ENCODE measurements at places on chromosomes 1 and 21. TPM values are rescaled to one million over a fixed set of nuclear protein-coding genes. Genes with fewer than 3 reads are reported as not detected.

DNA sequence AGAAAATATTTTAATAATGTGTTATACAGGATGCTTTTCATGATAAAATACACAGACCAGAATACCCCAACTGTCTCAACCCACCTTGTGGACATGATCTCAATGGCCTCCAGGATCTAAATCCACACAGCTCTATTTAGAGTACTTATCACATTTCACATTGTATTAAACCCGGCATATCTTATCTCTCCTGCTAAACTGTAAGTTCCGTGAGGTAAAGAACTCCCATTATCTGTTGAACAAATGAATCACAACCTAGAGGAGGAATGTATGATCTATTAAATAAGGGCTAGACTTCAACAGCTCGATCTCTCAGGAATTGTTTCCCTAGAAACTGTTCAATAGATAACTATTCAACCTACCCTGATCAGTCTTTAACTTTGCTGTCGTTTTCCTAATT, 6.9 kb downstream of the ETV3 start:
- no peaks in the 10 kb centered on the region for H3K27me3 ChIP-seq
- no peak overlapping the region for H3K27ac ChIP-seq
- peaks cover 11% of the 10 kb centered on the region for H3K4me1 ChIP-seq
- H3K36me3 ChIP-seq = peaks cover 63% of the 10 kb centered on the region

DNA sequence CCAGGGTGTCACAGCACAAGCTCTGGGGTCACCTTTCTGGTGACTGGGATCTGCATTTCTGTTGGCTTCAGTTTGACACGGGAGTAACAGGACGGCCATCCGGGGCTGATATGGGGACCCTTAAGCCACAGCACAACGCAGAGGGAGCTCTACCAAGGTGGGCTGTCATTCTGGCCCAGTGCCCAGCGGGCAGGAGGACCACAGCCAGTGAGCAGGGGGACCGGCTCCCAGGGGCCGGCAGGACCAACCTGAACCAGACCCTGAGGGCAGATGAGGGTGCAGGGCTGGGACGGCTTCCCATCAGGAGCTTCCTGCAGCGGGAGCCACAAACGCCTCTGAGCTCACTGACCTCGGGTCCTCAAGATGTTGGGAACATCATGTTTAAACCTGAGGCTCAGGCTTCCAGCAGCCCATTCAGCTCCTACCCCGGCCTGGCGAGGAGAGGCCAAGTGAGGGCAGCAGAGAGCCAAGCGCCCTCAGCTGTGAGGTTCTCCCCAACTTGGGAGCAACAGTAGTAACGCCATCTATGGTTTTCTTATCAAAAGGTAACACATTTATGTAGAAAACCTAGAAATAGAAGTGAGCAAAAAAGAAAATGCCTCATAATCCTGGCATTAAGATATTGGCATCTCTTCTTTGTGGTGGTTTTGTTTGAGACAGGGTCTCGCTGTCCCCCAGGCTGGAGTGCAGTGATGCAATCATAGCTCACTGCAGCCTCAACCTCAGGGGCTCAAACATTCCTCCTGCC, 26.8 kb downstream of the TMEM201 start:
- no peaks in the 10 kb centered on the region for H3K27me3 ChIP-seq
- no peaks in the 10 kb centered on the region for H3K4me1 ChIP-seq
- peak; percentile 40 for DNase-seq
- H3K4me3 ChIP-seq = no peak overlapping the region
- H3K27ac ChIP-seq = no peak overlapping the region

DNA sequence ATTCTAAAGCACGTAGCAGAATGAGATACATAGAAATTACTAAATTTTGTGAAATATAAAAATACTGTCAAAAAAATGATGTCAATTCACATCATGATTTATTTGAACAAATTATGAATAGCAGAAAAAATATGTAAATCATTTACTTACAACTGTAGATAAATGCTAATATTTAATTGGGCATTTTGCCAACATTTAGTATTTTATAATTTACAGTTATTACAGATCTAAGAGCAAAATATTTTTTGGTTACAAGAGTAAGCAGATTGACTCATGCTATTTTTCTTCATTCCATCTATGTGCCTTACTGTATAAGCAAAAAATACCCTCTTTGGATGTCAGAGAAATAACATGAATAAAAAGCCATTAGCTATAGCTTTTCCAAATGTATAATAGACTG, 282.3 kb upstream of the RGS18 start:
- no peaks in the 10 kb centered on the region for H3K27me3 ChIP-seq
- no peak overlapping the region for H3K27ac ChIP-seq
- DNase-seq = no peak
- no peaks in the 10 kb centered on the region for H3K36me3 ChIP-seq
- H3K4me3 ChIP-seq = no peak overlapping the region
- no peaks in the 10 kb centered on the region for H3K4me1 ChIP-seq

DNA sequence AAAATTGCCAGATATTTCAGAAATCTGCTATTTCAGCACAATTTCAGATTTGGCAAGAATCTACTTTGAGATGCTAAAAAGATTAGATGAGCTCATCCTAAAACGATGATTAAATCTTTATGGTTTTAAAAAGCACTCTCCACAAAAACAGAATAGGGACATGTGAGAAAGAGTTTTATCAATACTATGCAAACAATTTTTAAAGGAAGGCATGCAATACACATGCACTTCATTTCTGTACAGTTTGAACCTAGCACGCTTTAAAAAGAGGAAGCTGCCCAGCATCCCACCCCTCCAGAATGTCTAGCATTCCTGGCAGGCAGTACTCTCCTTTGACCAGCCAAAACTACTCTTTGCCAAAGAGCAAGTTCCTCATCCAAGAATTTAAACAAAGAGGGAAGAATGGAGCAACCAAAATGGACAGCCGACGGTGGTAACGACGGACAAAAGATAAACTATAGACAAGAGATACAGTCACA, 1.3 kb downstream of the ARHGAP29 start:
- no peak overlapping the region for H3K4me3 ChIP-seq
- no peaks in the 10 kb centered on the region for H3K27me3 ChIP-seq
- no peaks in the 10 kb centered on the region for H3K36me3 ChIP-seq
- DNase-seq = peak; percentile 32
- H3K4me1 ChIP-seq = peaks cover 29% of the 10 kb centered on the region
- peak overlapping the region; percentile 90 for H3K27ac ChIP-seq

DNA sequence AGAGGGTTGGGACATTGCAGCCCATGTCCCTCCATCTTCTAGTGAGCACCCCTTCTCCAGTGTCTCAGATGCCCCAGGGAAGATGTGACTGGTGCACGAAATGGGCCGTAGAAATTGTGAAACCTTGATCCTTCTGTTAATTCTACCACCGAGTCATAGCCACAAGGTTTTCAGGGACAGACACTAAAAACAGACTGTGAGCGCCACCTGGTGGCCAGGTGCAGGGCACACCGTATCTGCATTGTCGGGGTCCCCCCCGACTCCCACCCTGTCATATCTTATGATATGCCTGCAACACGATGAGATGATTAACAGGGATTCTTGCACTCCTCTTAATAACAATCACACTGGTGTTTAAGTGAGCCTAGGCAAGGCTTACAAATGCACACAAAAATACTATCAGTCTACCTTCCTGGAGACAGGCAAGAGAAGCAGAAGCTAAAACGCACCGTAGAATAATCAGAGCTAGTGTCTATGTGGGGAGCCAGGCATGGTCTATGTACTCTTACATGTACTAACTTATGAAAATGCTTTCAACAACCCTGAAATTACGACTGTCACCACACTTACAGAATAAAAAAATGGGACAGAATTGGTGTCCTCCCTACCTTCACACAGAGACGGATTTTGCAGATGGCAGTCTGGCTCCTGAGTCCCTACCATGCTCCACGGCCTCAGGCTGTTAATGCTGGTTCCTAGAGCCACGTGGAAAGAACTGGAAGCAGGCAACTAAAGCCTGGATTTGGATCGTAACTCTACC, 57.9 kb downstream of the FHAD1 start:
- no peak overlapping the region for H3K27ac ChIP-seq
- H3K36me3 ChIP-seq = no peaks in the 10 kb centered on the region
- H3K27me3 ChIP-seq = no peaks in the 10 kb centered on the region
- no peaks in the 10 kb centered on the region for H3K4me1 ChIP-seq

DNA sequence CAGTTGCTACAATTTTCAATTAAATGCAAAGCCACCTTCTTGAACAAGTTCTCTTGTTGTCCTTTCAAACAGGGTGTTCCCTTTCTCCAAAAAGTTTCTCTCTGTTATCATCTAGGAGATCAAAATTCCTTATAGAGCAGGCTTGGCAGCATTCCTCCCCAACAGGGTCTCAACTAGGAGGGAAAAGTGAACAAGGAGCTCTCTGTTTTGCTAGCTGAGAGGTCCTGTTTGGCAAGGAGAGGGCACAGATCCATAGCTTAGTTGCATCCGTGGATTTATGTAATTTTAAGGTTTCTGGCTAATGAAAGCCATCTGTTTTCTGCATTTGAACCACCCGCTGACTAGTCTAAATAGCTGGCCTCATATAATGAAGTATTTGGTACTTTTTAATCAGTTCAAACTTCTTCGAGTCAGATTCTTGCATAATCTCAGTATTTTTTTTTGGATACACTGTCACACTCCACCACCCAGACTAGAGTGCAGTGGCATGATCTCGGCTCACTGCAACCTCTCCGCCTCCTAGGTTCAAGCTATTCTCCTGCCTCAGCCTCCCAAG, 54.0 kb downstream of the APP start:
- H3K27me3 ChIP-seq = no peaks in the 10 kb centered on the region
- H3K4me1 ChIP-seq = peaks cover 52% of the 10 kb centered on the region
- peak; percentile 70 for DNase-seq
- no peaks in the 10 kb centered on the region for H3K36me3 ChIP-seq
- H3K4me3 ChIP-seq = no peak overlapping the region

DNA sequence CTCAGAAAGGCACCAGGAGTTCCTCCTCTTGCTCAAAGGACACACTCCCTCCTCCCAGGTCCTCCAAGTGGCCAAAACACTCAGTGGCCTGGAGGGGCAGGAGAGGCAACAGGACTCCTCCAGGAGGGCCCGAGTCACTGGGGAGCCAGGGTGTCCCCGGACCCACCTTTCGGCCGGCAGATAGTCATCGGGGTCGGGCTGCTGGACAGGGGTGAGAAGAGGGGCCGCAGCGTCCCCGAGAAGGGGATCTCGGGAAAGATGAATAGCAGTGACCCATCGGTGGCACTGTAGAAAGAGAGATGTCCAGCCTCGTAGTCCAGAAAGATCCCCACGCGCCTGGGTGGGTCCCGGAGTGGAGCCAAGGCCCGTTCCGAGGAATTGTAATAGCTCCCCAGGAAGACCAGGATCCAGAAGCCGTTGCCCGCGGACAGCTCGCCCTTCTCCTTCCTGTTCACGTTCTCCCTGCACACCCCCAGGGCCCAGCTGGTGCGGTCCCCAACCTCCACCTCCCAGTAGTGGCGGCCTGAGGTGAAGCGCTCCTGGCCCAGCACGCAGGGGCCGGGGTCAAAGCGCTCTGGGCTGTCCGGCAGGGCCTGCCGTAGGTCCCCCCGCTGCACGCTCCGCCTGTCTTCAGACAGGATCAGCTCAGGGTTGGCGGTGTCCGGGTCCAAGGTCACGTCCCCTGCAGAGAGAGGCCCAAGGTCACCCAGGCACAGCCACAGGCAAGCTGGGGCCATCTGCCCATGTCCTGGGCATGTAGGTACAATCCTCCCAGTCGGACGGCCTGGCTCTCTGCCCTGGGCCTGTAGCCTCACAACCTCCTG, 11.9 kb downstream of the TRIM11 start:
- no peaks in the 10 kb centered on the region for H3K4me1 ChIP-seq
- DNase-seq = peak; percentile 1
- no peak overlapping the region for H3K27ac ChIP-seq
- no peak overlapping the region for H3K4me3 ChIP-seq

CD1C gene
- total RNA-seq = not detected

OR2AK2 gene
- 0.67 TPM for total RNA-seq

GRCh38 chr1:23902321-23903278, 10.6 kb downstream of the CNR2 start:
- H3K4me3 ChIP-seq = peak overlapping the region; percentile 12
- H3K27me3 ChIP-seq = no peaks in the 10 kb centered on the region
- no peak overlapping the region for H3K27ac ChIP-seq
- peaks cover 5% of the 10 kb centered on the region for H3K4me1 ChIP-seq
- DNase-seq = peak; percentile 31
- no peaks in the 10 kb centered on the region for H3K36me3 ChIP-seq

GRCh38 chr1:46036894-46037839, 95.3 kb downstream of the PIK3R3 start:
- DNase-seq = peak; percentile 89
- no peaks in the 10 kb centered on the region for H3K27me3 ChIP-seq
- no peak overlapping the region for H3K4me3 ChIP-seq

DNA sequence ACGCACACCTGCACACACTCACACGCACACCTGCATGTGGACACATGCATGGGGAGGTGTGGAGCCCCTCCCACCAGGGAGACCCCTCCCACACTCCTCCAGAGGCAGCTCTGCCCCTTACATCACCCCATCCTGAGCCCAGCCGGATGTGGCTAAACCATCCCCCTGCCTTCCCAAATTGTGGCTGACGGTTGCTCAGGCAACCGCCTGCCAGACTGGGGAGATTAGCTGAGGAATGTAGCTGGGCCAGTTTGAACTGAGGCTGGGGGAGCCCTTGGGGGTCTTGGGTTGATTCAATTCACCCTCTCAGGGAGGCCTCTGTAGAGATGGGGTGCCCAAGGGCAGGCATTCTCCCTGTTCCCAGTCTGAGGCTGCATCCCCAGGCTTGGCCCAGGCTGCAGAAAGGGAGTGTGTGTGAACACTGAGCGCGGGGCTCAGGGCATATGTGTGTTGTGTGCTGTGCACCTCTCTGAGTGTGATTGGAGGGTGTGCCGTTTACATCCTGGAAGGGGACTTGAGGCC, 12.9 kb downstream of the PTPRU start:
- H3K27me3 ChIP-seq = no peaks in the 10 kb centered on the region
- no peak overlapping the region for H3K27ac ChIP-seq
- no peak for DNase-seq
- no peaks in the 10 kb centered on the region for H3K4me1 ChIP-seq

UBXN11 gene
- 33.9 TPM for total RNA-seq
